Stimulated activated CD4-positive, alpha-beta T cell treated with anti-CD3 and anti-CD28 coated beads, Interleukin-15, amount 100 ng/mL, for 48 hours (primary cell): ENCODE measurements at places on chromosomes 7 and 10.

- DNase-seq, result no peak
Measured at GRCh38 chr10:43921478-43921877, 272.8 kb upstream of the ZNF32 start.

DNA sequence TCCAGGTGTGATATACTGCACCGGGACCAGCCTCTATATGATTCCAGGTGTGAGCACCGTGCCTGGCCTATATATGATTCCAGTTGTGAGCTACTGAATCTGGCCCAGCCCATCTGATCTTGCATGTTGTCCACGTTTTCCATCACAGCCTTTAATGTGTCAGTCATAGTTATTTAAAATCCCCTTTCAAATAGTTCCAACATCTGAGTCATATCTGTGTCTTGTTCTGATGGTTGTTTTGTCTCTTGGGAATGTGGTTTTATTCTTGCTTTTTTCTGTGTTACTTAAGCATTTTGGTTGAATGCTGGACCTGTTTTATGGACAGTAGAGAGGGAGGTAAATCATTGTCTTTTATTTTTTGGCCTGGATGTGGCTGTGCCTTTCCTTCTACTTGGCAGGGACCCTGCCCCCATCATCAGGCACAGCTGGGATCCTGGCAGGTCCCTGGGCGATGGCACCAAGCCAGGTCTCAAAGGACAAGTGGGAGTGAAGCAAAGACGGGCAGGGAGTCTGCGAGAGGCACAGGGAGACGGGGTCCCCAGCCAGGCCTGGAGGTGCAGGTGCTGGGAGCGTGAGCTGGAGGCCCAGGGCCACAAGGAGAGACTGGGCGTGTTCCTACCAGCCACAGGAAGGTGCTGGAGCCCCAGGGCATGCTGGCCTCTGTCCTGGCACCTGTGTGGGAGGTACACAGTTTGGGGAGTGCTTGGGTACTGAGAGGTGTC lies 94.7 kb downstream of the DYNC2I1 start:
- no peak for DNase-seq

- DNase-seq, result peak; percentile 31
Measured at GRCh38 chr10:14009371-14010100, 321.2 kb downstream of the FRMD4A start.

DNA sequence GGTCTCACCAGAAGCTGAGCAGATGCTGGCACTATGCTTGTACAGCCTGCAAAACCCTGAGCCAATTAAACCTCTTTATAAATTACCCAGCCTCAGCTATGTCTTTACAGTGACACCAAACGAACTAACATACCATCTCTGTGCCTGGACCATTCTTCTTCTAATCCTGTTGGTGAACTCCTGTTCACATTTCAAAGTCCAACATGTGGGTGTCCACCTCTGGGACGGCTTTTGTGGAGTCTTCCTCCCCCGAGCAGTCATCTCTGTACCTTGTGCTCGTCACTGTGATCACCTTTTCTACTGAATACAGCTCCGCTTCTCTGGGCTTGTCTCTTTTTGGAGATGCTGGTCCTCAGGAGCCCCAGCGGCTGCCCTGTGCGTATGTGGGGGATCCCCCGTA lies 7.4 kb upstream of the ESYT2 start:
- DNase-seq, result no peak

DNA sequence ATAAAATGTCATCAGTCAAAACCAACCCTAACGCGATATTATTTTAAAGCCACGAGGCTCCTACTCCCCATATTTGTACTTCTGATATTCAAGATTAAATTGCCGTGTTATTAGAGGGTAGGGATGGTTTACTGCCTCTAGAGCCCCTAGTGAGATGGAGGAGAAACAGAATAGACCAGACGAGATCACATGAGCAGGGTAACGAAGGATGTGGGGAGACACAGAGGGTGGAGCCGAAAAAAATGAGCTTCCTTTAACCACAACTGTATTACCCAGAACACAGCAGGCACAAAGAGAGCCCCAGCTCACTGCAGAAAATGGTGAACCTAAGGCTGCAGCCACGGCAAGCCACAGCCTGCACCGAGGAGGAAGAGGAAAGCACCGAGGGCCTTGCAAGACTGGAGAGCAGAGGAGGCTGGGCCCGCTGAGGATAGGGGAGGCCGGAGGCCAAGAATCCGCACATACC lies 14.3 kb downstream of the ZC3HAV1 start:
- peak; percentile 50 for DNase-seq
